Foreskin fibroblast (primary cell): ENCODE measurements at places on chromosomes 11 and 22.

DNA sequence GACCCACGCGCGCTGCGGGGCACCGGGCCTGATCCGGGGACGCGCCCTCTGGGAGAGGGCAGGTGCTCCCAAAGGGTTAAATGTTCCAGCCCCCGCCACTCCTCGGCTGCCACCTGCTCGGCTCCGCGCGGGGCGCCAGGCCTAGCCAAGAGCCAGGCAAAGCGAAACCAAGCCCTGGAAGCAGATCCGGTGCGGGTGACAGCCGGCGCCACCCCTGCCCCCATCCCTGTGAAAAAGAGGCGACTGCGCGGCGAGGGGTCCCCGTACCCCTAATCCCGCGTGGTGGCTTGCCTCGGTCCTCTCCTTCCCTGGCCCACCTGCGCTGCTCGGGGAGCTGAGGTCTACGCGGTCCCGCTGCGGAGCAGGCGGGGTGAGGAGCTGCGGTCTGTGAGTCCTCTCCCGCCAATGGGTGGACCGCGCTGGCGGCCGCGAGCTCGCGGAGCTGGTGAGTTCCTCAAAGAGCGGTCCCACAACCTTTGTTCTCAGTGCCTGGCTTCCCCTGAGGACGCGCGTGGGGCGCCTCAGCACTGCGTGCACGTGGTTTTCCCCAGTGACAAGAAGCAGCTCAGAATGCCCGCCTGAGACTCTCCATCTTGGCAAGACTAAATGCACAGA lies at the start of gene ME3:
Gene ME3 (minus strand): TSS at position 610 of the 615 bp plus-strand sequence.
- DNase-seq: peak; percentile 80

- DNase-seq: no peak
These were observed 6.1 kb upstream of the SIGIRR start for GRCh38 chr11:420911-421321.

GRCh38 chr11:67195971-67196456 lies 70.3 kb upstream of the GRK2 start:
- peak; percentile 71 for DNase-seq

- DNase-seq: peak; percentile 47
These were observed 5.3 kb downstream of the PPM1F start for GRCh38 chr22:21947040-21948014.

DNA sequence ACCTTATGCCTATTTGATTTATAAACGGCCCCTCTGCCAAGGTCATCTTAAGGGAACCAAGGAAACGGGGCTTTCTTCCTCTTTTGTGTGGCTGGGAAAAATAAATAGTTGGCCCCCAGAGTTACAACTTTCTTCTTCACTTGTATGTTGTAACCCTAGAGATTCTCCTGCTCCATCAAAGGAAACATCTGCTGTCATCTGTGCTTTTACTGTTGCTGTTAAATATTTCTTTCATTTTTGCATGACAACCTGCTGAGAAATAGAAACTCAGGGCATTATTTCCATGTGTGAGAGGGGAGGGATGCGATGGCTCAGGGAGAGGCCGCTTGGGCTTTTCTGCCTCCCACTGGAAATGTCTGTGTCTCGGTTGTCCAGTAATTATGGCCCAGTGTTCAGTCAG lies 21.8 kb upstream of the CDC42EP2 start:
- no peak for DNase-seq

DNA sequence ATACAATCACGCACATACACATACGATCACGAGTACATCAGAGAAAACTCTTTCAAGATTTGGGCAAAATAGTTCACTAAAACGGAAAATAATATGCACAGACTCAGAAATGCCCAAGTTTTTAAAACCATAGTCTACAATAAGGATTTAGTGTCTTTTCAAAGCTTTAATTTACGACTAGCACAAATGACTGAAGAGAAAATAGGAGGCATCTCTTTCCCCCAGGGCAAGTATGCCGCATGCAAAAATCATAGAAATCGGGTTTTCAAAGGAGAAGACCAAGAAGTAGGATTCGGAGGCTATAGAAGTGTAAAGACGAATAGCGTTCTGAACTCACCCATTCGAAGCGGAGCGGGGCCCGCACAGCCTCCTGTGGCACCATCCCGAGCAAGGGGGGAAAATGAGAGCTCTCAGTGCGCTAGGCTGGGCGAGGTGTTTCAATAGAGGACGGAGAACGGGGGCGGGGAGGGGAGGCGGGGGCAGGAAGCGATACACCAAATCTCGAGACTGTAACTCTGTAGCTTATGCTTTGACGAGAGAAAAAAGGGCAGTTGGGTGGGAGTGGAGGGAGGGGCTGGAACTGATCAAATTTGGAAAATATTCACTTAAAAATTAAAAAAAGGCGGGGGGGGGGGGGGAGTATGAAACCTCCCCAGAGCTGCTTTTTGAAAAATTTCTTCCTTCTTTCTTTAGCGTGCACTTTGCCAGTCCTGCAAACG lies 15.8 kb downstream of the BLID start:
- peak; percentile 69 for DNase-seq

GRCh38 chr22:38860283-38861169 lies 11.5 kb downstream of the CBX6 start:
- DNase-seq: no peak

- peak; percentile 95 for DNase-seq
These were observed 16.0 kb upstream of the PHLDA2 start for GRCh38 chr11:2945031-2945756.

DNA sequence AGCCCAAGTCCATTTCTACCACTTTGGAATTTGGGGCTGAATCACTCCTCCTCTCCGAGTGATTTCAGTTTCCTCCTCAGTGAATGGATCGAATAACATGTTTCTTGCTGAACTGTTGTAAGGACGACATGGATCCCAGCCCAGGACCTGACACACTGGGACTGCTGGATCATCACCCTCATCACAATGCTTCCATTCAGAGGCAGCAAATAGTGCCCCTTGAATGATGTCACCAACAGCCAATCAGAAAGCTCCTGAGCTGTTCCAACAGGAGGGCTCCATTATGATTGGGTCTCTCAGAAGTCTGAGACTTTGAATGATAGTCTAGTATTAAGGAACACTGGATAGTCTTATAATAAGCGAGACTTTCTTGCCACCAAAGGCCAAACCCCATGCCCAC lies 158.9 kb downstream of the MYO18B start:
- no peak for DNase-seq

GRCh38 chr22:23984430-23984829 lies 4.5 kb downstream of the GSTT2 start:
- DNase-seq: no peak

GRCh38 chr11:1576825-1577224 lies 4.8 kb upstream of the DUSP8 start:
- no peak for DNase-seq

DNA sequence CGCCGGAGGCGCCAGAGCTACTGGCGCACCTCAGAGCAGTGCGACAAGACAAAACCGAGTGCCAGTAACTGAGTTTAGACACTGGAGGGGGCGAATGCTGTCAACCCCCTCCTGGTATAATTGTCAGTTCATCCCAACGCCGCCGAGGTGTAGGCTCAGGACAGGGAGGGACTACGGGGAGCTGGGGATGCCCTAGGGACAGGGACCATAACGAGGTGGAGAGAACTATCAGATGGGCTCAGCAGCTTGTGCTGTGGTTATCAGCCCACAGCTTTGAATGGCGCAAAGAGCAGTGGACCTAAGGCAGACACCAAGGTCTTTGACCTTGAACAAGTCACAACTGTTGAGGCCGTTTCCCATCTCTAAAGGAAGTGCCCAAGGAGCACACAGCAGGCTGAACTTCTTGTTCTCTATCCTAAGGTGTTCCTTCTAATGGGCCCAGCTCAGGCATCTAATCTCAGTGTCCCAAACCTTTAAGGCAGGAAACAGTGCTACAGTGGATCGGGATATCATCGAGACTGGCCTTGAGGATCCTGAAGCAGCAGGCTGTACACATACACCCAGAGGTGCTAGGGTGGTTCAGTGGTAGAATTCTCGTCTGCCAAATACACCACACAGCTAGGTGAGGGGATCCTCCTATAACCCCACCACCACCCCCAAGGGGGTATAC lies 958 bp upstream of the TUT1 start:
- DNase-seq: no peak

GRCh38 chr11:15698855-15699254 lies 584.1 kb downstream of the INSC start:
- DNase-seq: no peak

GRCh38 chr11:83319346-83319745 lies 33.2 kb upstream of the CCDC90B start:
- no peak for DNase-seq

GRCh38 chr11:129935723-129936122 lies 40.3 kb upstream of the NFRKB start:
- no peak for DNase-seq

GRCh38 chr11:126414615-126415014 lies 59.1 kb downstream of the ST3GAL4 start:
- DNase-seq: no peak

GRCh38 chr22:31173386-31174145 lies 13.6 kb downstream of the RNF185 start:
- peak; percentile 69 for DNase-seq

DNA sequence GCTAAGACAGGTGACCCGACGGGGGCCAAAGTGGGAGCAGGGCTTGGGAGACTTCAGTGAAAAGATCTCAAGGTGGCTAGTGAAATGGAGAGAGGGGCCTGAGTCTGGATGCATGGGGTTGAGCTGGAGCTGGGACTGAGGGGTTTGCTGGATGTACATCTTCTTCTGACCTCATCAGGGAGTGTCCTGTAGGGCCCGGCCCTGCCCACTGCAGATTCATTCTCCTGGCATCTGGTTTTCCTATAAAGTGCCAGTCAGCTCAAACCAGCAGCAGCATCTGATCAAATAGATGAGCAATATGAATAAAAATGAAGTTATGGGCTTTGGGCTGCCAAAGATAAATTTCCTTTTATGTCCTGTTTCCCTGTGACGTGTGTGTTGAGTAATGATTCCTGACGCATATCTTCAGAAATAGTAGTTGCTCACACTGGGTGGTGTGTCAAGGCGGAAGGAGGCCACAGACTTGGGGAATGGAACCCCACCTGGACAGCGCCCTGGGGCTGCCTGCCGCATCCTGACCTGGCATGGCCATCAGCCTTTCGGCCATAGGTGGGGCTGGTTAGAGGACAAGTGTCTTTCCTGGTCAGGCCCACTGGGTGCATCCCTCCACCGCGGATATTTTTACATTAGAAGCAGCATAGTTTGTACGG lies 135.4 kb downstream of the OSBP2 start:
- peak; percentile 90 for DNase-seq

DNA sequence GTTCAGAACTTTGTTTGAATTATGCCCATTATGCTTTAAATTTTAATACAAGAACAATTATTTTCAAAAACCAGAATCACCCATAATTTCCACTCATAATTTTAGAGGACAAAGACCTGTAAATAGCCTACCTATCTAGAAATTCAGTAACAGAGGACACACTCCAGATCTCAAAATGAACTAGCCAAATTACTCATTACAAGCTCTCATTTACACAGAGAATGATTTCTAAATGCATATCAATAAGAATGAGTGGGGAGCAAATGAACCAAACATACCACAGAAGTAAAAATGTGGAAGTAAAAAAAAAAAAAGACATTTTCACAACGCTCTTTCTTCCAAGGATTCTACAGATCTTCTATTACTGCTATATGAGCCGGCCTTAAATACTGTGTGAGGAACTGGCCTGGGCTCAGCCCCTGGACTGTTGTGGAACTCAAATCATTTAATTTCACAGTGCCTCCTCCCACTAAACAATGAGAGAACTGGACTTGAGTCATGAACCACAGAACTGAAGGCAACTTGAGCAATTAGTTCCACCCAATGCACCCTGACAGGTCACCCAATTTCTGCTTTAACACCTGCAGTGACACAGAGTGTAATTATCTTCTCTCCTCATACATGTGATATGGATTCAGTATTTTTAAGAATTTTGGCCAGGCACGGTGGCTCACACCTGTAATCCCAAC lies 8.0 kb downstream of the MRTFA start:
- peak; percentile 61 for DNase-seq

DNA sequence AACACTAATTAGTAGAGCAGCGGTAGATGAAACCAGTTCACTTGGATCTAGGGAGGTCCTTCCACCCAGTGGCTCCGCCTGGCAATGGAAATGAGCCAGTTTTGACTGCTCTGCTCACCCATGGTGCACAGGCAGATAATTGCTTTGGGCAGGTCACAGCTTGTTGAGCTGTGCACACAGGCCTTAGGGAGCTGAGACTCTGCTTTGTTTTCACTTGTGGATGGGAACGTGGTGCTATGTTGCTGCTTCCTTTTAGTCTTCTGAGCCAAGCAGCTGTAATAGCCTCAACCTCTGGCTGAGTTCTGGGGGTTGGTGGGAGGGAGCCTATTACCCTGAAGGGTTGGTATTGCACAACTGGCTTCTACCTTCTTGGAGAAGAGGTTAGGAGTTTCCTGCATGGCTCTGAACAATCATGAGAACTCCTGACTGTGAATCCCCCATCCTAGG lies 262.3 kb upstream of the MTNR1B start:
- DNase-seq: no peak

DNA sequence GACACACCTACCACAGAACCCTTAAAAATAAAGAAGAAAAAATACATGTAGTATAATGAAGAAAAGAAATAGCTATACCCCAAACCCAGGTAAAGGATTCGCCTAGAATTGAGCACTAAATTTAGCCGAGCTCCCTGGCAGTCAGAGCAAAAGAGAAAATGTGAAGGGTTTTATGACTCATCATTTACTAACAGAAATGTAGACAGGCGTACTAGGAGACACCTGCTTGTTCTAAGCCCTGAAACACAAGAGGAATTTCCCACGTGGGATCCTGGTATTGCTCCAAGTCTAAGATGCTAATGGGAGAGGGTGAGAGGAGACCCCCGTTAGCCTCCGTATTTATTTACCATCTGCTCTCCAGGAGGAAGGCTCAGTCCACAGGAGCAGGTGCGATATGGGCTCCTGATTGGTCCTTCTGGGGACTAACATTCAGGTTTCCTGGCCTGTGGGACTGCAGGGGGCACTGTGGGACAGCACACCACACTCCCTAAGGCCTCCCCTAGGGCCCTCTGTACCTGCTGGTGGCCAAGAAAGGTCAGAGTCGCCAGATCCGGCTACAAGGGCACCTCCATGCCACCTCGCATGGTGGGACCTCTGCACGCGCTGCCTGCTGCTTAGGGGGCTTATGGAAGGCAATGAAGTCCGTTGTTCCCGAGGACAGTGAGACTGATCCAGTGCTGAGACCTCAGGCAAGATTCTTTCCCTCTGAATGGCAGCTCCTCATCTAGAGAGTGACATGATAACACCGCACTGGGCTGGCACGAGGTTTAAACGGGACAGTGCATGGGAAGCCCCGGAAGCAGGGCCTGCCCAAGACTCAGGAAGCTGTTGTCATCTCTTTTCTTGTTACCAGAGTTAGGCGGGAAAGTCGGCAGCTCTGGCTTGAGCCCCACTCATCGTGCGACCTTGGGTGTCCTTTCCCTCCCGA lies 25.8 kb downstream of the KCNC1 start:
- DNase-seq: peak; percentile 26

DNA sequence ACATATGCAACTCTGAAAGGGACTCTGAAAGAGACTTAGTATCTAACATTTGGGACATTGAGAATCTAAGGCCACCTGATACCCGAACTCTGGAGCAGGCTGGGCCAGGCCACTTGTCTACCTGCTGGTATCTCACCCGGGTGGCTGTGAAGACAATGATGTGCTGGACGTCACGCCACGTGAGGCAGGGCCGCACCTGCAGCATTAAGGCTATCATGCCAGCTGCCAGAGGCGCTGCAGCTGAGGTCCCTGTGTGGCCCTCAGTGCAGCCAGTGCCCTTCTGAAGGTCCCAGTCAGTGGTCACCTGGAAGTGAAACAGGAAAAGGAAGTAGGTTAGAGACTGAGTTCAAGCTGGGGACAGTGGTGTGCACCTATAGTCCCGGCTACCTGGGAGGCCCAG lies 12.4 kb downstream of the PCSK7 start:
- no peak for DNase-seq
